GM18507 (cell line): ENCODE measurements at places on chromosomes 16 and 17.

DNA sequence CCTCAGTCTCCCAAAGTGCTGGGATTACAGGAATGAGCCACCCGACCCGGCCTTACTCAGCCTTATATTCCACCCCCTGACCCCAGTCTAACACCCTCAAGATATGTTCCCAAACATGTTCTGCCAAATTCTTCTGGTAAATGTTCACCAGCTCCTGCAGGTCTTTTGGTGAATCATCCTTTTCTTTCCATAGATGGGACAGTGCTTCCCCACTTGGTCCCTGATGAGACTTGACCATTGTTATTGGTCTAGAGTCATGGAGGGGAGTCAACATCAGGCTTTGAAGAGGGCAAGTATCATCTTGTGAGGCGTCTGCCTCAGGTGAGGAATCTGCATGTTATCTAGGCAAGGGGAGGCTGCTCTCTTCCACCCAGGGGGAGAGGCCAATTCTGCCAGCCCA, 10.4 kb upstream of the RUNDC3A start:
- no peak for DNase-seq

DNA sequence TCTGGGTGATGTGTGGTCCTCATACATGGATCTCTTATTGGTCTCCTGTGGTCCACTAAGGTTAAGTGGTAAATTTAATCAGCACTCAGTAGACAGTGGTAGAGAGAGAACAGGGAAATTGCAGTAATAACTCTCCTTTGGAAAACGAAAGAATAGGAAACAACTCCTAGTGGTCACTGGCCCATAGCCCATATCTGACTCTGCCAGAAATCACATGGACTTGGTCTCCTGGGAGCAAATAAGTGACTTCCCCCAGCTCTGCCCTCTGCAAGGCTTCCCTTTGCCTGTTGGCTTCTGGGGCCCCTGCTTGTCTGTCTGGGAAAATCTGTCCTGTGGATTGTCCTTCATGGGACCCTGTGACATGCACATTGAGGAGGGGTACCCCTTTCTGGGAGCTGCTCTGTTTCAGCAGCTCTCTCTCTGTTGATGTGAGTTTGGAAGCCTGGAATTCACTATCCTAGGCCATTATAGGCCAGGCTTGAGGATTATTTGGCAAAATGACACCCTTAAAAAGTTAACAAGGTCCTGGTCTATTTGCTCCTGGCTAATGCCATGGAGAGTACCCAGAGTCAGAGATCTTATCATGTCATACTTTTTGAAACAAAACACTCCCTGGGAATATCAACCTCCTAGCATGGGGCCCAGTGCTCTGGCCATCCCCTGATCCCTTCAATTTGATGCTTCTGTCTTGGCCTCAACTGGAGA, 58.0 kb upstream of the HNF1B start:
- no peak for DNase-seq

GRCh38 chr17:34626121-34626681, 46.8 kb downstream of the TMEM132E start:
- DNase-seq = no peak

- no peak for DNase-seq
Measured at GRCh38 chr16:87443964-87444363, 48.9 kb downstream of the ZCCHC14 start.

DNA sequence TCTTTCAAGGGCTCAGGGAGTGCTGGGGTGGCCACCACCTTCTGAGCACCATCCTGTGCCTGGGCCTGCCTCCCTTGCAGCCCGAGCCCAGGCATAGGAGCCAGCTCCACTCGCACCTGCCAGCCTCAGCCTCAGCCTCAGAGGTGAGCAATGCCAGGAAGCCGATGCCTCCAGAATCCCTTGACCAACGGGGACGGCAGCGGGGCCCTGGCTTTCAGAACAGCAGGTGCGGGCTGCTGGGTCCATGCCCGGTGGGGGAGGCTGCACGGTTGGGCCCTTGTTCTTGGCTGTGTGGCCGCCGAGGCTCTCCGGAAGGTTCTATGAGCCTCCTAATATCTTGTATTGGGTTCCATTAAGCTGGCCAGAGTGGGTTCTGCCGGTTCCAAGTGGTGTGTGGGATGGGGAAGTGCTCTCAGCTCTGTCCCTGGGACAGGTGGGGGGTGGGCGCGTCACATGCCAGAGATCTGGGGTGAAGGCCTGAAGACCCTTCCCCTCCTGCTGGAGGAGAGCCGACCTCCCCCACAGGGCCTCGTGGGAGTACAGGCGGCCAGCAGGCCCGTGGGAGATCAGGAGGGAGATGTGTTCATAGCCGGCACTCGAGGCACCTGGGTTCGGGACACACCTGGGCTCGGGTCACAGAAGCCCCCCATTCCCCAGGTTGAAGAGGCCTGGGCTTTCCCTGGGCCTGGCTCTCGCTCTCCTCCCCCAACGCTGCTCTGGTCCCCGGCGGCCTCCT, 27.0 kb downstream of the NPTX1 start:
- no peak for DNase-seq

DNA sequence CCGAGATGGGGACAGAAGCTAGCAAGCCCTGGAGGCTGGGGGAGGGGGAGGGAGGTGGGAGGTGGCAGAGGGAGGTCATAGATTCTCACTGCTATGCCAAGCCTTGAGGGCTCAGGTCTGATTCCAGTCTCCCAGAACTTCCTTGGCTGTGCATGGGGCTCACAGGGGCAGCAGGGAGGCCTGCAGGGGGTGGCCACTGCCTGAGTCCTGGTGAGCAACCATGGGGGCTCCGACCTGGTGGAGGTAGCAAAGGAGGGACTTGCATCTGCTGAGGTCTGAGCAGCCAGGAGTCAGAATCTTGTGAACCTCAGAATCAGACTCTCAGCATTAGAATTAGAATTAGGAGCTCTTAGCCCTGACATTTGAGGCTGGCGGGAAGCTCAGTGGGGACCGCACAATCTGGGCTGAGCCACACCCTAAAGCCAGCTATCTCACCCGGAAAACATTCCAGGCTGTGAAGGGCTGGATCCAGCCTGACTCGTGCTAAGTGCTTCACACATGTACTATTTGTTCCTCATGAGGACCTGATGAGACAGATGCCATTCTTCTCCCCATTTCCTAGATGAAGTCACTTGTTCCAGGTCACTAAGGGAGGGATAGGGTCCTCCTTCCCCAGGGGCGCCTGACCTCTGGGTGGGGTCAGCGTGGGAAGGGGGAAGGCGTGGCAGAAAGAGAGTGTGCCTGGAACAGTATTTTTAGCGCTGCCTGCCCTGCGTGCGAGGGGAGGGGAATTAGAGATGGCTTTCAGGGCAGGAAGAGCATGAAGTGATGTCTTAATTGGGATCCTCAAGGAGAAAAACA, 17.3 kb upstream of the KCNJ12 start:
- DNase-seq = no peak

DNA sequence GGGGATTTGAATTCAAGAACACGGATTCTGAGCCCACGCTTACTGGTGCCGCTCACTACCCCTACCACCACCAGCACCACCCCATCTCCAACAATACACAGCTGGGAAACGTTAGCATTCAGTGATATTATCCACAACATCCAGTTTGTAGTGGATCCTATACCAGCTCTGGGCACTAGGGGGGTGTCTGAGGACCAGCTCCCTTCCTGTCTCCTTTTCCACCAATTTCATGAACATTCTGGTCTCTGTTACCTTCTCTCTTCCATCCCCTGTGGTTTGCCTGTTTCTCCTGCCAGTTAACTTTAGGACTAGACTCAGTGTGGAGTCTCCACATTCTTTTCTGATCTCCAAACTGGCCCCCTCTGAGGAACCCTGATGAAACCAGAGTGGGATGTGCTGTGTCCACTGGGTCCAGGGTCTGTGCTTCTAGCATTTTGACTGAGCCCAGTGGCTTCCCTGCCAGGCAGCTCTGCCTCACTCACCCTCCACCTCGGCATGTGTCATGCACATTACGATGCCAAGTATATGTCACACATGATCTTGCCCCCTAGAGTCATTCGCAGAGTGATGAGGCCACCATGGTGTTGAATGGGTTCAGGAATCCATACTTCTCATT, 187.0 kb upstream of the CDH13 start:
- DNase-seq = no peak

DNA sequence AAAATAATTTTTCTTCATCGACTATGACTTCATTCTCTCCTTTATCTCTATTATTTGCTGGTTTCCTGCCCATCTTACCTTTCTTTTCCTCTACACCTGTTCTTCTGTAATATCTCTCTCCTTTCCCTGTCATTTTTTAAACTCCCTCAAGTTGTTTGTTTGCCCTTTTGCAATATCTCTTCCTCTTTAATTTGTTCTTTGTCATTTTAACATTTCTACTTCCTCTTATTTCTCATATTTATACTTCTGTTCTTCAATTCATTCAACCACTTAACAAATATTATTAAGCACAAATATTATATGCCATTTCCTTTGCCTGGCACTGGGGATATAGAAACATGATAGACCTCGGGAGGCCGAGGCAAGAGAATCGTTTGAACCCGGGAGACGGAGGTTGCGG, 22.6 kb downstream of the MAP3K3 start:
- no peak for DNase-seq

GRCh38 chr16:647173-647902, 1.8 kb upstream of the WDR90 start:
- DNase-seq = no peak

GRCh38 chr17:12859520-12859919, 70.2 kb downstream of the ARHGAP44 start:
- no peak for DNase-seq
